ENCODE measurements at places on chromosomes 12 and 14. TPM values are rescaled to one million over a fixed set of nuclear protein-coding genes. Genes with fewer than 3 reads are reported as not detected.

GRCh38 chr12:8081251-8081920, 688 bp upstream of the NECAP1 start:
- DNase-seq, result no peak

DNA sequence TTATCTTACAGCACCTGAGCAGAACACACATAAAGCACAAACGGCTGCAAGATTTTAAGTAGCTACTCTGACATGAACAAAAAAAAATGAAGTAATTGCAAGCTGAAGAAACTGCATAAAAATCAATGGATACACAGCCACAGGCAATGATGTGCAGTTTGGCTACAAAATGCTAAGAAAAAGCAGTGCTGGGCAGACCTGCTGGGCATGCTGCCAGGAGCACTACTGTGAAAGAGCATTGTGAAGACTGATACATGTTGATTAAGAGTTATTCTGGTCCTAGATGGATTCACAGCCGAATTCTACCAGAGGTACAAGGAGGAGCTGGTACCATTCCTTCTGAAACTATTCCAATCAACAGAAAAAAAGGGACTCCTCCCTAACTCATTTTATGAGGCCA, 20.1 kb upstream of the RTN1 start:
- DNase-seq, result no peak

- no peak for DNase-seq
Measured at GRCh38 chr14:98756749-98757148, 515.2 kb downstream of the BCL11B start.

Gene MANSC4
- total RNA-seq, result 0.17 TPM

Gene RESF1
- total RNA-seq, result 12.7 TPM

Gene CCDC184
- 0.17 TPM for total RNA-seq

Gene OASL
- total RNA-seq, result 1.2 TPM

GRCh38 chr12:131835616-131836171, 7.5 kb downstream of the MMP17 start:
- no peak for DNase-seq

Gene ITGB7
- total RNA-seq, result 0.50 TPM
